ENCODE measurements at places on chromosomes 7 and 10.

DNA sequence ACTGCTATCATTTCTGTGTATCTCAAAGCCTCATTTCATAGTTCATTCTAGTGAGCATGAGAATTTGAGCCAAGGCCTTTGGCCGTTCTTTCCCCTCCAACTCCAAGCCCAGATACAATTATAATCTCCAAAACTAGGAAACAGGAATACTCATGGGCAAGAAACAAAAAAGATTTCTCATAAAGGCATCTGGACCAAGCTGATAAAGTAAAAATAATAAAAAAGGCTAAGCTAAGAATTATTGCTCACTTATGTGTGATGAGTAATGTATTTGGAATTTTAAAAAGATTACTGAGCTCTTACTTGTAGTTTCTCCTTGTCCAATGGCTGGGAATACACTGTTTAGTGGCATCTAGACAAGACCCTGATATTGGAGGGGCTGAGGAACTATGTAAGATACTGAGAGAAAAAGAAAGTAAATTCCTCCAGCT lies 196.4 kb upstream of the POM121L12 start:
- DNase-seq: no peak

DNA sequence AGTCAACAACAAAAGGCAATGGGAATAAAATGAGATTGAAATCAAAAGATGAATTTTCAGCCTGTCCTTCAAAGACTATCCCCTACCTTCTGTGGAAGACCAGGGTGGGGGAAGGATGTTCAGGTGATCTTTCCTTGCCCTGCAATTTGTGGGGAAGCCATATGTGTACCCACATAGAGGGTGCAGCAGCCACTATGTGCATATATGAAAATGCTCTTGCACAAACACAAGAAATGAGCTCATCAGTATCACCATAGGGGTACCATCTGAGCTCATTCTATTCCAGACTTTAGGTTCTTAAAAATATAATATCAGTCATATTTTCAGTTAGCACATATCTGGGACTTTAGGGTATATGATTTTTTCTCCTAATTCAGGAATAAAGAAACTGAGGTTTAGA lies 17.7 kb downstream of the GIMAP5 start:
- no peak for DNase-seq

GRCh38 chr10:75100764-75101291 lies 10.6 kb upstream of the SAMD8 start:
- no peak for DNase-seq

DNA sequence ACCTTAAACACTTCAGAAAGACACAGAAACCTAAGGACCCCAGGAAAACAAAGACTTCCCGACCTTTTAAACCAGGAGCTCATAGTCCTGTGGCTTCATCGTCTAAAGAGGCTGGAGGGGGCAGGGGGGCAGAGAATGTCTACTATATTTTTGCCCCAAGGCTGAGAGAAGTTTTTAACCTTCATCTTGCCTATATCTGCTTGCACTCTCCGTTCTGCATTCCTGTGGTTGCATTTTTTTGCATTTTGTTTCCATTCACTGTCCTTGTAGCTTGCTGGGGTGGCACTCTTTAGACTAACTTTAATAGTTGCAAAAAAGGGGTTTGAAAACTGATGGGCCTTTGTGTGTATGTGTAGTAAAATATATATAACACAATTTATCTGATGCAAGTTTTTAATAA lies 23.7 kb downstream of the PRKAR2B start:
- DNase-seq: no peak

- DNase-seq: no peak
Observed at GRCh38 chr10:126233182-126234148, 154.8 kb downstream of the ADAM12 start.

GRCh38 chr7:157009778-157010587 lies 480 bp downstream of the MNX1 start:
- DNase-seq: no peak

DNA sequence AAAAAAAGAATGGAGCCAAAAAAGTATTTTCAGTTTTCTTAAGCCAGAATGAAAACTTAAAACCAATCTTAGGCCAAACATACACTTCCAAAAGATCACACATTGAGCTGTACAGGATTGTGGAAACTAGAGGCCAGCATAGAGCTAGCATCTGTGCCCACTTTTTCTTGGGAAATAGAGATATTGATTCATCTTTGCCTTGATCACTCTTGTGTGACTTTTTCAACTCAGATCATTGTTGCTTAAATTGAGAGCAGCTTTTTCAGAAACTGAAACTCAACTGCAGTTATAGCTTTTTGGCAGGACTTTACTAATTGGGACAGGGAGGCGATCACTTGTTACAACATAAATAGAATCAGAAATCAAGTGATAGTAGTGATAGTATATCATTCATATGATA lies 132.2 kb downstream of the PRKG1 start:
- no peak for DNase-seq

GRCh38 chr10:106947643-106948042 lies 216.9 kb downstream of the SORCS1 start:
- DNase-seq: no peak

DNA sequence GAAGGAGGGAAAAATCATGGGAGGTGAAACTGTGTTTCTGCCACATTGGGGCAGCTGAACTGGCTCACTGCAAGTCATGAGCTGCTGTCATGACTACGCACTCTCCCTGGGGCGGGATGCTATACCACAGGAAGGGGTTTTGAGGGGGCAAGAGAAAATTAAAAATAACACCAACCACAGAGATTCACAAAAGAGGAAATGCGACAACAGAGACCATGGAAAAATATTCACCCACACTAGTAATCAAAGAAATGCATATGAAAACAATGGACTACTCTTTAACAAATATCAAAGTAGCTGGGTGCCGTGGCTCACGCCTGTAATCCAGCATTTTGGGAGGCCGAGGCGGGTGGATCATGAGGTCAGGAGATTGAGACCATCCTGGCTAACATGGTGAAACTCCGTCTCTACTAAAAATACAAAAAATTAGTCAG lies 65.2 kb upstream of the TM9SF3 start:
- DNase-seq: peak; percentile 21

DNA sequence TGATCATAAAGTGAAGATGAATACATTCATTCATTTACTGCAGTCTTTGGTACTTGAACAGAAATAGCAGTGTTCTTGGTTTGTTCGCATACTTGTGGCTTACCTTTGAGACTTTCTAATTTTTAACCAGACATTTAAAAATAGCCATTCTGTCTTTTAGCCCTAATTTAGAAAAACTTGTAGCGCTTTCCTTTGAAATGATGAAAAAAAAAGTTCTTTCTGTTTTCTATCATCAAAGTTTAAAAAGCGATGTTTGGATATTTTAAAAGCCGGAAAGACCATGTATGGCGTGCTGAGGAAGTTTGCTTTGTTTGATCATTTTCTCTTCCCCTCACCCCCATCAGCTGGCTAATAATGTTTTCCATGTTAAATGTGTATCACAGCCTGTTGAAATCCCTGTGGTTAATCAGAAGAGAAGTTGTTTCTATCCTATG lies 116.3 kb downstream of the CUX1 start:
- DNase-seq: no peak

GRCh38 chr10:97169911-97170693 lies 15.7 kb downstream of the SLIT1 start:
- no peak for DNase-seq

DNA sequence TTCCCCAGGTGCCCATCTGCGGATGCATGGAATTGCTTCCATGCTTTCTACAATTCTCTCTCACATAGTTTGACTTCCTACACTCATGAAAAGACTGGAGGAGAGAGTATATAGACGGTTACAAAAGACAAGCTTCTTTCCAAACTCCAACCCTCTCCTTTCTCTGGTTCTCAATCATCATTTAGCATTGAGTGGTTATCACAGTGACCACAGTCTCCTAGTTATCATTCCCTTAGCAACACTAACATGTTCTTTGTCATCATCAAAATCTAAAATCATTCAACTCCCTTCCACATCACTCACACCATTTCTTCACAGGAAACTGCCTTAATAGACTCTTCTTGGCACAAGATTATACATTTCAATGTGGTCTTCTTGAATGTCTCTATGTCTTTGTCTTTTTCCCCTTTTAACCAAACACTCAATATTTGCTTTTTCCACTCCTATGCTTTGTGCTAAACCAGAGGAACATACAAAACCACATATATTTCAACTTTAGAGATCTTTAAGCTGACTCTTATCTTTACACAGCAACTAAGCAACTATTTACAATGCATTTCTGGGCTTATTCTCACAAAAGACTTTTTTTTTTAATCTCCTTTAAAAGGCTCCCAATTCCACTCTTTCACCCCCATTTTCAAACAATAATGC lies 126.3 kb downstream of the CNOT4 start:
- DNase-seq: no peak

DNA sequence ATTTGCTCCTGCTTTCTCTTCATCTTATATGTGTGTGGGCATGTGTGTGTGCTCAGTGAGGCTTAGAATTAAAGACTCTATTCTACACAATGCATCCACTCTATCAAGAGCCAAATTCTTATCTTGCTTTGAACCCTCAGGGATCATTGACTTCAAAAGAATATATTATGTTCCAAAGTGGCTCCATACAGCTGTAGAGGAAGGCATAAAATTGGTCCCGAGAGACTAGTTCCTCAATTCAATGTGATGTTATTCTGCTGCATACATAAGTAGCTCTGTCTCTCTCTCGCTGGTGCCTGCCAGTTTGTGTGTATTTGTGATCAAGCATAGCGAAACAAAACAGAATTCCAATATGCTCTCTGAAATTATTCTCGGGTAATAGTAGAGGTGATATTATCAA lies 997.9 kb upstream of the POT1 start:
- no peak for DNase-seq

GRCh38 chr10:119221201-119221600 lies 13.8 kb downstream of the GRK5 start:
- DNase-seq: no peak

GRCh38 chr10:116836902-116837523 lies 12.3 kb upstream of the ENO4 start:
- DNase-seq: no peak

- no peak for DNase-seq
Observed at GRCh38 chr7:50229964-50230363, 74.6 kb upstream of the IKZF1 start.

- DNase-seq: no peak
Observed at GRCh38 chr7:140674899-140675701, 2.4 kb downstream of the ADCK2 start.
